Activated naive CD4-positive, alpha-beta T cell treated with anti-CD3 and anti-CD28 coated beads, Interleukin-2, amount 50 U/mL, for 16 hours (primary cell): ENCODE measurements at places on chromosomes 11 and 22.

DNA sequence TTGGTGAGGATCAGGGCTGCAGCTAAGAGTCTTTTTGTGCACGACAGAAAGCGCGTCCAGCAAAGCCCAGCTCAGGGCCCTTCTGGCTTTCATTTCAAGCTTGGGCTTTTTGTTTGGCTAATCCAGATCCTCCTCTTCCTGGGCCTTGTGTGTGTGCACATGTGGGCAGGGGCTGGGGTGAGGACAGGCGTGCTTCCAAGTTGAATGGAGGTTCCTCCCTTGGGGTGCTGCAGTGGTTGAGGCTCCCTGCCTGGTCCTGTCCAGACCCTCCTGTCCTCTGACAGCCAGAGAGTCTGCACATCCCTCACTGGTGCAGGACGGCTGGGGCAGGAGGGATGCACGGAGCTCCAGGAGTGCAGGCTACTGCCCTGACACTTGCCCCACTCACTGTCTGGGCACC lies 62.0 kb upstream of the NECTIN1 start:
- DNase-seq: no peak

DNA sequence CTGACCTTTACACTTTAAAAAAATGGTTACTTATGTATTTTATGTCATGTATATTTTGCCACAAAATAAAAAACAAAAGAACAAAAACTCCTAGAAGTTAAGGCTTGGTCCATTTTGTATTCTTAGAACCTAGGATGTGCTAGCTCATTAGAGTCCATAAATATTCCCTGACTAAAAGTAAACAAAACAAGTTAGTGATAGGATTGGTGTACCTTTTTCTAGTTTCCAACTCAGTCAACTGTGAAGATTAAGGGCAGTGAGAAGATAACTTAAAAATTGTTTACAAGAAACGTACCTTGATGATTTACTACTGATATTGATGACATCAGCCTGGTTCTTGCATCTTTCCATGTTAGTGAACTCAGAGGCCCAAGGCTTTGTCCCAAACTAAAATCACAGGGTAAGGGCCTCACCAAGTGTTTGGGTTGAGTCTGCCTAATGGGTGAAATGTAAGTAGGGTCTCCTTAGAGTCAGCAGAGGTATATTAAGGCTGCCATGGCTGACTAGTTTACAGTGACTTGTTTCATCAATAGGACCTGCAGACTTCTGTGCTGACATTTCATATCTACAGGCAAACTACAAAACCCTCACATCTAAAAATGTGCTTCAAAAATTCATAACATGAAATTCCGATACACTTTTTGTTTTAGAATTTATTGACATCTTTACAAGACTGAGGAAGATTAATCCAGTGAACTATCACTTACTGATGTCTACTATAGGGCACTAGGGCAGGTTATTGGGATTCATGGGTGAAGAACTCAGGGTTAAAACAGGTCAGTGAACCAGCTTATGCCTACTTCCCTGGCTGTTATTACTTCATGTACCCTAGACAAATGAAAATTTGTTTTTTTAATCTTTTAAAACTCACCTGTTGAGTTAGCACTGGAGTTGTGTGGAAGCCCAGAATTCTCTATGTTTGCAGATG lies 4.4 kb downstream of the TMEM123 start:
- DNase-seq: no peak

DNA sequence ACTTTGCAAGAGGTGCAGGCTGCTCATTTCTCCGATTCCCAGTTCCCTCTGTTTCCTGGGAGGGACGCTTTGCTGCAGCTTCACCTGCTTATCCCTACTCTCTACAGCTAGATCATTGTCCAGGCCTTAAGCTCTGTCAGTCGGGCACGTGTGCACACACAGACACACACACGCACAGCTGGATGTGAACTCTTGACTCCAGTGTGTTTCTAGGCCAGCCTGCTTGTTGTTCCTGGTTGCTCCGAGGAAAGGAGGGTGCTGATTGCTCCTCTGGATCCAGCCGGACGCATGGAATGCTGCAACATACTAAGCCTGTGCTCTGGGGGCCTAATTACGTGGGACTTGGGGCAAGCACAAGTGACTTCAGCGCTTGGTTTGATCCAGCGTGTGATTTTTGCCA lies 19.7 kb downstream of the ZNRF3 start:
- DNase-seq: no peak

DNA sequence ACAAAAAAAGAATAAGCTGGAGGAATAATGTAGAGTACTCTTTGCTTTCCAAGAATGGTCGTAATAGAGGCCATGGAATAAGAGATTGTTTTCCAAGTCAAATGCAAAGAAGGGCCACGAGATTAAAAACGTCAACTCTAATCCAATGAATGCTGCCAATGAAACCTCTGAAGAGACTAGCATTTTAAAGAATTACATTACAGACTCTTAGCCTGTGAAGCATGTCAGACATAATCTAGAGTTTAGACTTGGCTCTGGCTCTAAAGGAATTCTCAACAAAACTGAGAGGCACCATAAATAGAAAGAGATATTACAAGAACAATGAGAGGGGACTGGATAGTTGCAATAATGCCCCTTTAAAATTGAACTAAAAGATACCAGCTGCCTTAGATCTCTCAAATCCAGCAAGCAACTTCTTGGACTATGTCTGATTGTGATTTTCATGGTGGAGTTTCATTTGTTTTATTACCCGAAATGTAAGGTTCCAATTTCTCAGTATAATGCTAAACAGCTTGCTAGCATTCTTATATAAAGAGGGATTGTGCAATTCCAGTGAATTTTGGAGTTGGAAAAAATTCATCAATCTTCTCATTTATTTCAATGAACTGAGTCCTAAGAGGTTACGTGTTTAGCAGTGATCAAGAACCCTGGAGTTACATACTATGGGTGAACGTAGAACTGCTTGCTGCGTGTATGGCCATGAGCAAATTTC lies 5.6 kb downstream of the ETS1 start:
- DNase-seq: no peak

GRCh38 chr11:117220568-117220967 lies 11.3 kb downstream of the PCSK7 start:
- DNase-seq: no peak

GRCh38 chr11:117876341-117877119 lies at the start of gene FXYD6:
Gene FXYD6 (minus strand): TSS chr11:117876658. CDS start chr11:117842776, 33,882 bp downstream.
- no peak for DNase-seq

DNA sequence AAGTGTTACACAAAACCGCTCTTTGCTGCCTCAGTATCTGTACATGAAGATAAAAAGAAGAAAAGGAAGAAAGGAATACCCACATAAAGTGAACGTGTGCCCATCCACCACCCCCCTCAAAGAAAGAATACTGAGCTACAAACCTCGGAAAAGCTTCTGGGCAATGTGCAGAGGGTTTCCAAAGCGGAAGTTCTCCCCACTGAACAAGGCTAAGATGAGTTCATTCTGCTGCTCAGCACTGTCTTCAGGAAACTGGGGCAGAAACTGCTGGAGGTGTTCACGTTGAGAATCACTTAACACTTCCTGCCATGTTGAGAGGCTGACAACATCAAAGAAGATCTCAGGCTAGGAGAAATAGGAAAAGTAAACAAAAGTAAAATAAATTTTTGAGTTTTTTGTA lies 6.9 kb downstream of the NFRKB start:
- DNase-seq: no peak

DNA sequence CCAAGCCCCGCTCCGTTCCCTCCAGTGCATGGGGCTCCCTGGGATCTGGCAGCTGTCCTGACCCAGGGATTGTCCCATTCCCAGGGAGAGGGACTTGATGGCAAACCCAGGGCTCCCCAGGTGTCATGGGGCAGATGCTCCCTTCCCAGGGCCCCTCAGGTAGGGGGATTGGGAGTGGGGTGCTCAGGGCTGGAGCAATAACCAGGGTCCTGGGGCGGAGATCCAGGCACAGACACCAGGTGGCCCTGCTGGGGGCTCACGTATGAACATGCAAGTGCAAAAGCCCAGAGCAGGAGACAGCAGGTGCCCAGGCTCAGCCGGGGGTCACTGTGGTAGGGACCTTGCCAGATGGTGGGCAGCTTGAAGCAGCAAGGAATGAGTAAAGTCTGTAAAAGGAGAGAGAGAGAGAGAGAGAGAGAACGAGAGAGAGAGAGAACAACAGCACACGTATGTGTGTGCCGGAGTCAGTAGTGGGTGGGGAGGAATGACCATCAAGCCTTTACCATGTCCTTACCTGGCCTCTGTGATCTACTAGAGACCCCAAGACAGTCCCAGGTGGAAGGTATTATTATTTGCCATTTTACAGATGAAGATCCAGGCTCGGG lies 19.3 kb upstream of the MPPED1 start:
- no peak for DNase-seq

GRCh38 chr11:79415411-79415810 lies 25.4 kb downstream of the TENM4 start:
- DNase-seq: no peak

GRCh38 chr22:25193548-25193947 lies 6.1 kb upstream of the CRYBB3 start:
- DNase-seq: no peak

- no peak for DNase-seq
These were observed 11.1 kb upstream of the MYH9 start for GRCh38 chr22:36398601-36399471.

- no peak for DNase-seq
These were observed 4.7 kb upstream of the NEAT1 start for GRCh38 chr11:65417702-65418430.

- DNase-seq: no peak
These were observed 284.4 kb upstream of the MTNR1B start for GRCh38 chr11:92685049-92685448.

DNA sequence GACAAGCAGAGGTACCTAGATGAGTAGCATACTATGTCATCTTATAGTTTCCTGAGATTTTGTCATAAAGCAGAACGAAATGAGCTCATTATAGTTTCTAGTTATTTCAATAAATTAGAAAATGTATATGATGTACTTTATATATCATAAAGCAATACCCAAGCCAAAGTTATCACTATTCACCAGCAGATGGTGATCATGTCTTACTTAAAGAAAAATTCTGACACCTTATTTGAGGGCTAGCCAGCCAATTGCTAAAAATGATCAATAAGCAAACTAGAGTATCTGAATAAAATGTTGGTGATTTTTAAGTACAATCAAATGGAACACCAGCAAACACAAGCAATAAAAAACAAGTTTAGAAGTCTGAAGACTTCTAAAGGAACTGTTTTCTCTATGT lies 44.1 kb downstream of the RSF1 start:
- no peak for DNase-seq

DNA sequence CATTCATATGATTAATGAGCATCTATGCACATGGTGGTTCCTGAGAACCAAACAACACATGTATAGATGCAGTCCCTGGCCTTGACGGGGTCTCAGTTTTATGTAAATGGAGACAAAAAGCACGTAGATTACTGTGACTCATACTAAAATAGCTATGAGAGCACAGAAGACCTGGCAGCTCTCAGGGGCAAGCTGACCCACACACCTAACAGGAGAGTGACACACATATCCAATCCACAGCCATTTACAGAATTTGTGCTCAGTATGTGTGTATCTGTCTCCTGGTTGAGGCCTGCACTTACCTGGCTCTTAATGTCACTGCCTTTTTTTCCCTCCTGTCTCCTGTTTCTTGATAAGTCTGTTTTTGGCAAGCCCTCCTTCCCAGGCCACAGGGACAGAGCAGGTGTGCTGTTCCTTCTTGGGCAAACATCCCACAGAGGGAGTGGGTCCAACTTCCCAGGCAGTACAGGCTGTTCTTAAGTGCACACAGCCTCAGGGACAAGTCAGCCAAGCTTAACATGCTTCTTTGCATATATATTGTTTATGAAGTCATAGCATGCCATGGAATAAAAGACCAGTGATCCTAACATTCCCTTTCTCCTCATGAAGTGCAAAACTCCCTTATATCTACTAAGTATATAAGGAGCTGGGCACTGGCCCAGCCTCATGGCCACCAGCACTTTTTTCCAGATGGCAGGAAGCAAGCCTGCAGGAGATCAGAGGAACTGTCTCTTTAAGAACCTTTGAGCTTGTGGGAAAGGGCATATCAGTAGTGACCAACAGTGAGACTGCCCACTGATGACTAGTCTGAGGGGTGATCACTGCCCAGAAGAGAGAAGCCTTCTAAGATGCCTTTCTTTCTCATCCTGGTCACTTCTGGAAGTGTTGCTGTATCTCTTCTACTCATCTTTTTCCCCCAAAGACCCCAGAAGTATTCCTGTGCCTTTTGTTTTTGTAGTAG lies 124.7 kb upstream of the CCDC90B start:
- DNase-seq: no peak

DNA sequence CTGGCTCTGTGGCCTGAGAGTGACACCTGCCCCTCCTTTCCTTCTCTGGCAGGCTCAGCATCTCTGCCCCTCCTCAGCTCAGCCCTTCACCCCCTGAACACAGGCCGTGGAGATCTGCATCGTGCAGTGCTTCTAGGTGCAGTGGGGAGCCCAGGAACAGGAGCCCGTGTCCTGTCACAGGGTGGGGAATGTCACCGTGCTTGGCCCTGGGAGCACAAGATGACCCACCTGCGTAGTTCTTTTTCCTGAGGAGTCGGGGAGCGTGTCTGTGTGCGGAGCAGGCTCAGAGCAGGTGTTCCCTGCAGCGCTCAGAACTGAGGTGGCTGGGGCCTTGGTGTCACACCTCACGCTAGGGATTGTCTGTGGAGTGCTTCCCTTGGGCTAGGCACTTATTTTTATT lies 10.6 kb downstream of the TBC1D22A start:
- no peak for DNase-seq

DNA sequence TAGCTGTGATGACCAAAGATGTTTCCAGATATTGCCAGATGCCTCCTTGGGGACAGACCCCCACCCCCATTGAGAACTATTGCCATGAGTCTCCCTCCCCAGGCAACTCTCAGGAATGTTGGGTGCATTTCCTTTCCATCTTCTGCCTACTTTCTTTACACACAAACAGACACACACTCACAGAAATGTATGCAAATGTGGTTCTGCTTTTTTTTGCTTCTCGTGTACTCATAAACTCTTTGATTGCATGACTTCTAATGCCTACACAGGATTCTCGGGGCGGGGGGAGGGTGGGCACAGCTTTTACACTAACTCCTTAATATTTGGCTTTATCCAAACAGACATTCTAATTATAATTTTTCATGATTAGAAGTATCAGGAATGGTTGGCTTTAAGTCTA lies 53.3 kb upstream of the SUSD2 start:
- DNase-seq: no peak

DNA sequence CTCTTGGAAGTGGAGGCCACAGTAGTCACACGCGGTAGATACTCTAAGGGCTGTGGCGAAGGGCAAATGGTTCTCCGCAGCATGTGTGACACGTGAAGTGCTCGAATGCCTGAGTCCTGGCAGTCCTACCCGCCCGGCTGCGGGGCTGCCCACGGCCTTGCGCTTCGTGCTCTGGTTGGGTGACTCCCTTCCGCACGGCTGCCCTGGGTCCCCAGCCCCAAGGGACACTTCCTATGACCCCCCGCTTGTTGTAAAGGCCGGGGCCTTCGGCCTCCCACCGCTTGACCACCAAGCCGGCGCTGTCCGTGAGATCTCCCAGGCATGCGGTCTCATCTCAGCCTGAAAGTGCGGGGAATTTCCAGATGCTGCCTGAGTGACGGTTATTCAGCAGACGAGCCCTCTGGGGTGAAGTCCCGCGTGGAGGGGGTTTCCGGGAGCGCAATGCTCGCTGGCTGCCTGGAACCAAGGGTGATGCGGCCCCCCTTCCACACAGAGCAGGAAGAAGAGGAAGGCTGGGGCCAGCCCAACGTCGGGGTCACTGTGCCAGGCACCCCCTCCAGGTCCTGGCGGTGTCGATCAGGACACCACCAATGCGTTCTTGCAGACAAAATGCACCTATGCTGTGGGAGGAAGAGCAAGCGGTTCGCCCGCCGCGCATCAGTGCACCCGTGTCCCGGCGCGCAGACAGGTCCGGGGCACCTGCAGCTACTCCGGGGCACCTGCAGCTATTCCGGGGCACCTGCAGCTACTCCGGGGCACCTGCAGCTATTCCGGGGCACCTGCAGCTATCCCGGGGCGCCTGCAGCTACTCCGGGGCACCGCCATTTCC lies 171.2 kb downstream of the OPCML start:
- no peak for DNase-seq

GRCh38 chr11:126892756-126893155 lies 107.8 kb downstream of the KIRREL3 start:
- DNase-seq: no peak
